ENCODE measurements at places on chromosomes 5 and 9. TPM values are rescaled to one million over a fixed set of nuclear protein-coding genes. Genes with fewer than 3 reads are reported as not detected.

- H3K27me3 ChIP-seq: peaks cover 63% of the 10 kb centered on the region
- no peaks in the 10 kb centered on the region for H3K36me3 ChIP-seq
- no peak for DNase-seq
Measured at GRCh38 chr5:176788091-176788490, 22.3 kb upstream of the UNC5A start.

The CMYA5 gene
- total RNA-seq: 213 TPM

DNA sequence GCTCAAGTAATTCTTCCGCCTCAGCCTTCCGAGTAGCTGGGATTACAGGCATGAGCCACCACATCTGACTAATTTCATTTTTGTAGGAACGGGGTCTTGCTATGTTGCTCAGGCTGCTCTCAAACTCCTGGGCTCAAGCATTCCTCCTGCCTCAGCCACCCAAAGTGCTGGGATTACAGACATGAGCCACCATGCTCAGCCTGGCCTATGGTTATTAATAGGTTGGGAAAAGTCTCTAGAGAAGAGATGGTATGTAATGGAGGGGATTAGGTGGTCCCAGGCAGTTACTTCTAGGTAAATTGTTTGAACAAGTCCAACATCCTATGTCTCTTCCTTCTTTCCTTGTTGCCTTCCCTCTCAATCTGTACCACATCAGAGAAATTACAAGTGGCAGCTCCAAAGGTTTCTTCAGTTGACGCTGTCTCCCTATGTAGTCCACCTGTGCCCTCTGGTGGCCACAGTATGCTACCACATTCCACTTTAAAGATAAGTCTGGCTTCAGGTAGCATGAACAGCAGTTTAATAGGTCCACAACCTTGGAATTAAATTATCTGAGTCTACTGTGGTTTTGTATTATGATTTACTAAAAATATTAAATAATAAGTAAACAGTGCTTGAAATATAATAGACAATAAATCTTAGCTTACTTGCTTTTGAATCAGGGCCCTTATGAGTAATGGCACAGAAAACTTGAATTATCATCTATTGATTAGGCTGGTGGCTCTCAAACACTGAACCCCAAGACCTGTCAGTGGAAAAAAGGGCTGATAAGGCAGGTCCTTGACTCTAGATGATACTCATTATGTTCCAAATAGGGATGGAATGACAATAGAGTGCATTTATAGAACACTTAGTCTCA, 9.7 kb downstream of the TIGD6 start:
- H3K27me3 ChIP-seq: no peaks in the 10 kb centered on the region
- H3K36me3 ChIP-seq: peaks cover 9% of the 10 kb centered on the region
- H3K4me3 ChIP-seq: no peak overlapping the region
- no peak overlapping the region for H3K27ac ChIP-seq
- no peaks in the 10 kb centered on the region for H3K4me1 ChIP-seq

GRCh38 chr9:133113949-133114885, 6.8 kb downstream of the RALGDS start:
- H3K36me3 ChIP-seq: peaks cover 42% of the 10 kb centered on the region
- DNase-seq: peak; percentile 75
- H3K4me1 ChIP-seq: peaks cover 72% of the 10 kb centered on the region
- peaks cover 2% of the 10 kb centered on the region for H3K27me3 ChIP-seq

- no peak for DNase-seq
- H3K4me1 ChIP-seq: no peaks in the 10 kb centered on the region
- H3K4me3 ChIP-seq: no peak overlapping the region
- H3K27me3 ChIP-seq: no peaks in the 10 kb centered on the region
- H3K36me3 ChIP-seq: no peaks in the 10 kb centered on the region
Measured at GRCh38 chr9:12091865-12092527, 601.2 kb upstream of the TYRP1 start.

- no peak overlapping the region for H3K4me3 ChIP-seq
- DNase-seq: no peak
- peaks cover 21% of the 10 kb centered on the region for H3K4me1 ChIP-seq
- H3K36me3 ChIP-seq: no peaks in the 10 kb centered on the region
- H3K27ac ChIP-seq: no peak overlapping the region
- peaks cover 12% of the 10 kb centered on the region for H3K27me3 ChIP-seq
Measured at GRCh38 chr9:38227656-38228055, 158.6 kb upstream of the SHB start.

The KIF4B gene
- under 0.01 TPM for total RNA-seq

All from muscle of leg (tissue), 16 donors.